Stimulated activated CD8-positive, alpha-beta memory T cell treated with anti-CD3 and anti-CD28 coated beads, Interleukin-4, amount 100 ng/mL, for 4 hours (primary cell): ENCODE measurements at places on chromosomes 6 and 20.

DNA sequence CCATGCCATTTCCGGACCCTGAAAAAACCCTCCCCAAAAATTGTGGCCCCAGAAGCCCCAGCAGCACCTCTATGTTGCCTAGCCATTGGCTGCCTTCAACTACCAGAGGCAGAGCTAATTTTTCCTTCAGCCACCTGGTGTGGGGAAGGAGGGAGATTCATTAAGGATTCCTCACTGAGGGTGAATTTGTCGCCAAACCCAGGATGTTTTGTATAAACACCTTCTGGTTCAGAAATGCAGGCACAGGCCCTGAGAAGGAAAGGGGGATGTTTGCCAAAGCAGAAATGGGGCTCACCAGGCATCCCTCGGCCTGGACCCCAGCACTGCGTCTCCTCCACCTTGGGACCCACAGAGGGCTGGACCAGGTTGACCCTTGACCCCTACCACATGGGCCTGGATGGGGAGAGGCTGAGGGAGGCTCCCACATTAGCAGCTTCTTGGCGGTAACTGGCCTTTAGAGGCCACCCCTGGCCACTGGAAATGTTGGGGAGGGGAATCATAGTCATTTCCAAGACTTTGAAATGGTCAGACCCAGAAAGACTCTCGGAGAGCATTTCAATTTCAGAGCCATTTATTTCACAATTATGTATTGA is 1.8 kb upstream of the PDRG1 start:
- DNase-seq = no peak

GRCh38 chr6:17867880-17868279 is 119.6 kb downstream of the KIF13A start:
- no peak for DNase-seq

GRCh38 chr20:45052698-45053429 is 48.1 kb downstream of the KCNS1 start:
- DNase-seq = no peak

DNA sequence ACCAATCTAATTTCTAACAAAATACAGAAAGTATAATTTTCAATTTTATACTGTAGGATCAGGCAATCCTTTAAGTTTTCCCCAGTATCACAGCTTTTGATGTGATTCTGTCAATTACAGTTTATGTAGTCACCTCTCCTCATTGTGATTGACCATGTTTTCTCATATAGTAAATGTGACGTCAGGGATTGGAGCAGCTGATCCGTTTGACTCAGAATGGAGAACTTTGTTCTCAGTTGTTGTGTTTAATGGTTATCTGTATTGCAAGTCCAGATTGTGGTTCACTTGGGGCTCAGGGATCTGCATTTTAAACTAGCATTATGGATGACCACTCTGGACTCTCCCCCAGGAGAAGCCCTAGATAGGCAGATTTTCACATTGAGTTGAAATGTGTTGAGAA is 90.6 kb downstream of the DNAH8 start:
- DNase-seq = no peak

DNA sequence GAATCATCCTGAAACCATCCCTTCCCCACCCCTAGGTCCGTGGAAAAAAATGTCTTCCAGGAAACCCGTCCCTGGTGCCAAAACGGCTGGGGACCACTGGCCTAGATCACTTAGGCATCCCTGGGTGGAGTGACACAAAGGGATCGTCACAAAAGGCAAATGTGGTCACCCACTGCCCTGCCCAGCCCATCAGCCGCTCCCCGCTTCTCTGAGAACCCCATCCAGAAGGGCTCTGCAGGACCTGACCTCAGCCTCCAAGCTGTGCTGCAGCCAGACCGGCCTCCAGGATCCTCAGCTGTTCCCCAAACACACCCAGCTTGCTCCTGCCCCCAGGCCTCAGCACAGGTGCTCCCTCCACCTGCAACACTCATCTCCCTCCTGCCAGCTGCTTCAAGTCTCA is 61.6 kb downstream of the PREX1 start:
- no peak for DNase-seq

DNA sequence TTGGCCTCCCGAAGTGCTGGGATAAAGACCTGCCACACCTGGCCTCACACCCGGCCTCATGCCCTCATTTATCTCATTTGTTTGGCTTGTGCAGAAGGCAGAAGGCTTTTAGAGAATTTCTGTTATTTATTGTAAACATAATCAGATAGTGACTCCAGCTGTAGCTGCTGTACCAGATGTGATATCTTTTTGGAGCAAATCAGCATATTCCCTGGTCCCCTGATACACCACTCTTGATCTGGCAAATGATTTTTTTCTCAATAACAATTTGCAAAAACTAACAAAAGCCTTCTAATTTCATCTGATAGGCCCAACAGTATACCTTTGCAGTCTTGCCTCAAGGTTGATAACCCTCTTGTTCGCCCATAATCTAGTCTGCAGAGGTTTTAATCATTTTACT is 26.5 kb upstream of the TULP1 start:
- DNase-seq = no peak

GRCh38 chr6:18323935-18324705 is 59.8 kb upstream of the DEK start:
- DNase-seq = no peak

- DNase-seq = no peak
Measured at GRCh38 chr6:22204153-22204552, 92.7 kb downstream of the PRL start.

GRCh38 chr6:127952831-127953230 is 52.0 kb upstream of the THEMIS start:
- no peak for DNase-seq

- DNase-seq = no peak
Measured at GRCh38 chr6:25064006-25064405, 128.2 kb upstream of the RIPOR2 start.

DNA sequence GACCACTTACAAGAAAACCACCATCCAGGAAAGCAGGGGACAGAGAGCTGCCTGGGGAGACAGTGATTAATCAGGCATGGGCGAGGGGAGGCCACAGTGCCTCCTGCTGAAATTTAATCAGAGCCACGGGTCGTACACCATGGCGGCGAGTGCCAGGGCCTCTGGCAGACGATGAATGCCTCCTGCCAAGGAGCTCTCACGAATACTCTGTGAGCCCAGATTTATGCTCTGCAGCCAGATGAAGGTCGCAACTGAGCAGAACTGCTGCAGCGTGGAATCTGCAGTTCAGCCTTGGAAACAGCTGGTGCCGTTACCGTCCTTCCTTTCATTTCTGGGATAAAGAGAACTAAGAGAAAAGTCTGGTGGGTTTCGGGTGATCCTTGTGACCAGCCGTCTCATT is 85.6 kb downstream of the BFSP1 start:
- DNase-seq = no peak

- DNase-seq = no peak
Measured at GRCh38 chr6:136718476-136718875, 73.8 kb downstream of the MAP3K5 start.

- no peak for DNase-seq
Measured at GRCh38 chr20:38089500-38089899, 56.0 kb downstream of the RPRD1B start.

DNA sequence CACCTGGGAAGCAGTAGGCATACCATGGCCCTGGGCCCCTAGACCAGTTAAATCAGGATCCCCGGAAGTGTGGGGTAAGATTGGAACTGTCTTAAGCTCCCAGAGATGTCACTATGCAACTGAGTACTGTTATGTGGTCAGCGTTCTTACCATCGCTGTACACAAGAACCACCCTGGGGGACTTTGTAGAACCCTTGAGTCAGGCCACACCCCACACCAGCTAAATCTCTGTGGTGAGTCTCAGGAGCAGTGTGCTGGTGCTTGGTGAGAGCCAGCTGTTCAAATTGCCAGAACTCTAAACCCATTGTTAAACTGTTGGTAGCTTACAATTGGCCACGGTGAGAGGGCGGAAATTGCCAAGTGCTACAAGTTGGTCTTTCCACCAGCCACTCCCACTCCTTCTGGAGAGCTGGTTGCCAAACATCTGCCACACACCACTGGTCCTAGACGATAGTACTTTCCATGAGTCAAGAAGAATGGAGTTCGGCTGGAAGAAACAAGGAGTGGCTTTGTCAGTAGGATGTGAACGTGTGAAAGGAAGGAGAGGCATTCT is 80.5 kb upstream of the SYNDIG1 start:
- no peak for DNase-seq

DNA sequence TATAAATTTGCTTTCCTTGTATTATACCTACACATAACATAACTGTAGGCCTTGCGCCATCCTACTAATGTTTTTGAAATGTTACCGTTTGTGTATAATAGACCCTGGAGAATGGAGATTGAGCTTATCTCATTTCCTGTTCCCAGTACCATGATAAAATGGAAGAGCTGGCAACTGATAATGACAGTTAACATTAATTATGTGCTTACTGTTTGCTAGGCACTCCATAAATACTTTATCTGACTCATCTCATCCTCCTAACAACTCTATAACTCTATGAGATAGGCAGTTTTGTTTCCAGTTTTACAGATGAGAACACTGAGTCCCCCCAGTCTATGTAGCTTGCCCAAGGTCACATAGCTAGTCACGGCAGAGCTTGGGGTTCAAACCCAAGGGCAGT is 396.7 kb downstream of the SYNE1 start:
- DNase-seq = no peak

- no peak for DNase-seq
Measured at GRCh38 chr6:37160922-37161778, 8.8 kb upstream of the PIM1 start.

DNA sequence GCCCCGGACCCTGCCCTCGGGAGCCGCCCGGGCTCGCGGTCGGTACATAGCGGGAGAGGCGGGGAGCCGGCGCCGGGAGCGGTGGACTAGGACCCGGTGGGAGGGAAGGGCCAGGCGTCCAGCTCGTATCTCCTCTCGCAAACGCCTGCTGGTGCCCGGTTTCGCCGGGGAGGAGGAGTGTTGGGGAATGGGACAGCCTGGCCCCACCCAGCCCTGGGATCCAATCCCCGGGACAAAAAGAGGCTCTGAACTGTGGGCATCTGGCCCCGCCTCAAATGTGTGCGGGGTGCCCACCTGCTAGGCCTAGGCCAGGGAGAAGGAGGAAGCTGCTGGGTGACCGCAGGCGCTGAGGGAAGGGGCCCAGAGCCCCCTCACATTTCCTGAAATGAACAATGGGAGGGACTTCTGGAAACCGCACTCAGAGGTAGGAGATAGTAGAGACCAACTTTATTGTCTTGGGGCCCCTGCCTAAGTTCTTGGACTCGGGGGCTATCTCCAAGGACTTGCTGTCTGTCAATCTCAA is at the start of gene KCNK17:
Gene KCNK17 (minus strand): TSS at position 147 of the 523 bp plus-strand sequence. CDS start 99 bp downstream, at position 48.
- DNase-seq = no peak

- DNase-seq = no peak
Measured at GRCh38 chr20:55166063-55166462, 690.7 kb downstream of the DOK5 start.
